NCI-H2227 treated with DMSO at 0.1 percent for 48 hours (cell line): ENCODE measurements at places on chromosomes 11 and 22.

- DNase-seq: no peak
Observed at GRCh38 chr22:23212061-23213021, 32.0 kb downstream of the BCR start.

DNA sequence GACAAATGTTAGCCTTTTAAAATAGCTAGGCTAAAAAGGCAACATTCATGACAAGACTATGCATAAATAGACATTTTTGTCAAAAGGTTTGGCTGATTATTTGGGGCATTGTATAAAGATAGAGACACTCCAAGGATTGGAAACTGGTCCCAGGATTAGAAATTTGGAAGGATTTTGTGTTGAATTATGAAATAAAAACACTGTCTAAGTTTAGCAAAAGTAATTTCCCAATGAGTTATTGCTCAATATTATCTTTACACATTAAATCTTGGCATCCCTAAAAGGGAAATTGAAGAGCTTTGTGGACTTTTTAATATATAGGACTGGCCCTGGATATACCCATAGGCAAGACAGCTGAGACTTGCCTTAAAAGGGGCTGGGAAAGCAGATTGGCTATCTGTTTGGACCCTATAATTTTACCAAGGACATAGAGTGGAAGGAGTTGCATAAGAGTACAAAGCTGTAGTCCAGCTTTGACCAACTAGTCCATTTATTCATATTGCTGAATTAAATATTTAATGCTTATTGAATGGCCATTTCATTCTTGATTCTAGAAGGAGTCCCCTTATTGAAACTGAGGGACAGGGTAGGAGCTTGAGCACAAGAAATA is 382.7 kb downstream of the METTL15 start:
- DNase-seq: no peak

DNA sequence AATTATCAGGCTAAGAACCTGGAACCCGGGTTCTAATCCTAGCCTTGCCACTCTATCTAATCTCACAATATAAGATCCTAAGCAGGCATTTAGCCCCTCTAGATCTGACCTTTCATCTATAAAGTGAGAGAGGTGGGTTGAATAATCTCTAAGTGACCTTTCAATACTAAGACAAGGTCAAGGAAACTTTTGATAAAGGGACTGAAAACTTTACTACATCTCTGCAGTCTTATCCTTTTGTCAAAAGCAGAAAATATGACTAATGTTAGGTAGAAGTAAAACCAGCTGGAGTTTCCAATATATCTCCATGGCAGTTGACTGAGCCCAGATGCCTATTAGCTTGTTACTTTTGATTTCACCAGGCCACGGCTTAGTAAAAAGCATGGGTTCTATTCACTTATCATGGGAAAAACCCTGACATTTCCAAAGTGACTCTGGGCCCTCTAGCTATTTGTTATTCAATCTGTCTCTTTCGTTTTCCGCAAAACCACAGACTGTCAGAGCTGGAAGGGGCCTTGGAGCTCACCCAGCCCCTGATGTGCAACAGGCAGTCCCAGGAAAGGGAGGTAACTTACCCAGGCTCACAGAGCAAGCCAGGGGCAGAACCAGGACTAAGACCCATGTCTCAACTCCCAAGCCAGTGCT is 75.8 kb downstream of the RAB30 start:
- DNase-seq: no peak

DNA sequence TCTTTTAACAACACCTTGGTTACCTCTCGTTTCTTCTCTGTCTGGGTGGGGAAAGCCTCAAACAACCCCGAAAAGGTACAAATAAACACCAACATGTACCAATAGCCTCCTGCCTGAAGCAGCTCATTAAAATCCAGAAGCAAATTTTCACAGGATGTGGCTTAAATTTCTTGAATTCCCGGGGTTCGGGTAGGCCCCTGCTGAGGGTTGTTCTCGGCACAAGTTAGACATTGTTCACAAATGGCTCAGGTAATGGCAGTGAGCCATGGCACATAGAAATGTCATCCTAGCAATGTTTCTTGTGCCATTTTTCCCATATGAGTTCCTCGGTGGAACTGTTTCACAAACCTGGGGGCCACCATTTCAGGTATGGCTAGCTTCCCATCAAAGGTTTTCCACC is 19.7 kb upstream of the GLYATL1 start:
- no peak for DNase-seq

GRCh38 chr11:113256431-113257202 is 57.8 kb upstream of the TTC12 start:
- no peak for DNase-seq

GRCh38 chr11:2914455-2915195 is 14.6 kb downstream of the PHLDA2 start:
- DNase-seq: no peak

DNA sequence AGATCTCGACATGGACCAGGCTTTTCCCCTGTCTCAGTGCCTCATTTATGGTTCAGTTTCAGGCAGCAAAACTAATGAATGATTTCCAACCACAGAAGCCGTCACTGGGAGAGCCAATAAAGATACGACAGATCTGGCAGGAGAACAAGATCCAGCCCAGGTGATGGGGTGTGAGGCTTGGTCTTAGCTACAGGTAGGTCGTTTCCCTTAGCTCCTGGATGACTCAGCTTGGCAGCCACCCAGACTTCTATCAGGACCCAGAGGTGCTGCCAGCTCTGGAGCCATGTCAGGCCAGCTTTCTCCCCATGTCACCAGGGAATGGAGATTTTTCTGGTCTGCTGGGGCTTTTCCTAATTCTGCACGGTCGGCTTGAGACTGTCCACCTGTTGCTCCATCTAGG is 36.3 kb upstream of the APOBEC3A start:
- DNase-seq: no peak

- no peak for DNase-seq
Observed at GRCh38 chr11:31821766-31822165, 10.6 kb upstream of the PAX6 start.

DNA sequence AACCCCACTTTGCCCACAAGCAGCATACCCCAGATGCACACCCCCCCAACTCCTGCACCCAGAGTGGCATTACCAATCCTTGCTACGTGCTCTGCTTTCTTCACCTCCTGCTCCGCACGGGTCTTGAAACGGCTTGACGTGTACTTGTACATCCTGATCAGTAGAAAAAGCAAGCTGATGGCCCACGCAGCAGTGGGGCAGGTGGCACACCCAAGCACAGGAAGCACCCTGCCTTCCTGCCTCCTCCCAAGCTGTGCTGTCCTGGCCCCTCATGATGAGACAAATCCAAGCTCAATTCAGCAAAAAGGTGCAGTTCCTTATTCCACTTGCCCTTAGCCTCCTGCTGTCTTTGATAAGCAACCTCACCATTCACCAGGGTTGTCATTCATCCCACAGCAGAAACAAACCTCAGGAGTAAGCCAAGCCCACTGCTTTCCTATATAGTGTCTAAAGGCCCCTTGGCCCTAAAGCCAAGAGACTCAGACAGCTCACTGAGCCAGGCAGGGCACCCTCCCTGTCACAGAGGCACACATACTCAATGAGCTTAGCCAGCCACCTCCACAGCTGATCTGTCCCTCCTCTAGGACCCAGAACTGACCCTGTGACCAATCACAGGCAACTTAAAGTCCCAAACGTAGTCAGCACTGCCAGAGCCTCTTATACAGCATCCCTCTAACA is 27.8 kb downstream of the MORC2 start:
- no peak for DNase-seq

DNA sequence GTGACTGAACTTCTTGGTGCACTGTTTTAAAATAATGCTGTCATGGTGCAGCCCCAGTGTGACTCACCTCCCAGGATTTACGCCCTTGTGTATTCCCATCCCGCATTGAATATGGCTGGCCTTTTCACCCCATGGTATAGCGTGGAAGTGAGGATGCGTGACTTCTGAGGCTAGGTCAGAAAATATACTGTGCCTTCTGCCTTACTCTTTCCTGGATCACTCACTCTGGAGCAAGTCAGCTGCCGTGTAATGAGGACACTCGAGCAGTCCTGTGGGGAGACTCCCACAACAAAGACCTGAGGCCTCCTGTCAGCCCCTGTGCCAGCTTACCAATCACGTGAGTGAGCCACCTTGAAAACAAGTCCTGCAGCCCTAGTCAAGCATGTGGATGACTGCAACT is 471.9 kb upstream of the KIRREL3 start:
- DNase-seq: no peak

DNA sequence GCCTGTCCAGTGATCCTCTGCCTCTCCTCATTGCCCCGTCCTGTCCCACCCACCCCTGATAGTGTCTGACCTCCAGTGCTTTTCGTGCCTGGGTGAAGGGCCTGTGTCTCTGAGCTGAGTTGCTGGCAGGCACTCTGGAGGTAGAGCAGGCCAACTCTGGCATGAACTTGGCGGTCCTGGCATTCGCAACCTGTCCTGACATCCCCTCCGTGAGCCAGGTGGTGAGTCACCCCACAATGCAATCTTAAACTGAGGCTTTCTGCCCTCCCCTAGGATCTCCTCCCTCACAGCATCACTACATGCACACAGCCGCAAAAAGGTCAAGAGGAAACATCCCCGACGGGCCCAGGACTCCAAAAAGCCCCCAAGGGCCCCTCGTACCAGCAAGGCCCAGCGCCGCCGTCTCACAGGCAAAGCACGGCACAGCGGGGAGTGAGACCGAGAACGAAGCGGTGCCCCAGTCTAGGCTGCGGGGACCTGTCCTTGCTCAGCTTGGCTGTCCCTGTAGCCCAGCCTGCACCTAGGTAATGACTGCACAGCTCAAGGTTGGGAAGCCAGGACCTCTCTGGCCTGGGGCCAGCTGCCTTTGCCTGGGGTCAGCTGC is 4.9 kb downstream of the NOL12 start:
- DNase-seq: no peak

- DNase-seq: no peak
Observed at GRCh38 chr11:120221115-120221752, 10.4 kb downstream of the OAF start.

GRCh38 chr11:66083767-66084166 is 13.7 kb downstream of the PACS1 start:
- no peak for DNase-seq

- no peak for DNase-seq
Observed at GRCh38 chr11:17513853-17514252, 30.4 kb downstream of the USH1C start.

DNA sequence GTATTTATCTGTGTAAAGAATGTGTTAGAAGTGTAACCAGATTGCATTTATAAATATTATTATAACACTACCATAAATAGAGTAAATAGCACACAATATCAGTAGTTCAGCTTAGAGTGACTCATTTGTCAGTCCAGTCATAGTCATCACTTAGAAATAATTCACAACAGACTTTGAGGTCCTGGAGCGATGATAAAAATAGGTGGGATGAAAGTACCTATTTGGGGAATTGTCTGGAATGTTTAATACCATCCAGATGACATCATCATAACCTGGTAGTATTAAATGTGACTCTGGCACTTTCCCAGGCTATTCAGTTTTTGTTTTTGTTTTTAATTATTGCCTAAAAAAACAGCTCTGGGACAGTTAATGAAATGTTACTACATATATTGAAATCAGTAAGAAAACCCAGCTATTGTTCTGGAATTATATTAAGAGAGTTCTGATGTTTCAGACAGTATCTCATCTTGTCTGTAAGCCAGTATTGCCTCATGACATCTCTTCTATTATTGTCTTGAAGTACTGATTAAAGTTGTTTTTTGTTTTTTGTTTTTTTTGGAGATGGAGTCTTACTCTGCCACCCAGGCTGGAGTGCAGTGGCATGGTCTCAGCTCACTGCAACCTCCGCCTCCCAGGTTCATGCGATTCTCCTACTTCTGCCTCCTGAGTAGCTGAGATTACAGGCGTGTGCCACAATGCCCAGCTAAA is 74.8 kb downstream of the SIK2 start:
- no peak for DNase-seq

DNA sequence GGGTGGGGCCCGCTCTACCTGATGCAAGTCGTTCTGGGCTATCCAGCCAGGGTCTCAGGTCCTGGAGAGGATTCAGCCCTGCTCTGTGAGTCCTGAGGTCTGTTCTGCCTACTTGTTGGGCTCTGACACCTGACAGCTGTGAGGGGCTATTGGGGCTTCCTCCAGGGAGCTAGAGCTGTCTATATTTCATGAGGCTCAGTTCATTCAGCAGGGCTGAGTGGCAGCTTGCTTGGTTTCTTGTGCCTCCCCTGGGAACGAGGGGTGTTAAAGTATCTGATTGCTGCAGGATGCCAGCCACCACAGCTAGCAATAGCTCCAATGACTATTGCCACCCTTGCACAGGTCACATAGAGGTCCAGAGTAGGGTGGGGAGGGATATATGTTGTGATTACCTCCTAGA is 26.7 kb downstream of the INSC start:
- DNase-seq: no peak

GRCh38 chr11:7613394-7613720 is 59.9 kb downstream of the CYB5R2 start:
- DNase-seq: no peak

DNA sequence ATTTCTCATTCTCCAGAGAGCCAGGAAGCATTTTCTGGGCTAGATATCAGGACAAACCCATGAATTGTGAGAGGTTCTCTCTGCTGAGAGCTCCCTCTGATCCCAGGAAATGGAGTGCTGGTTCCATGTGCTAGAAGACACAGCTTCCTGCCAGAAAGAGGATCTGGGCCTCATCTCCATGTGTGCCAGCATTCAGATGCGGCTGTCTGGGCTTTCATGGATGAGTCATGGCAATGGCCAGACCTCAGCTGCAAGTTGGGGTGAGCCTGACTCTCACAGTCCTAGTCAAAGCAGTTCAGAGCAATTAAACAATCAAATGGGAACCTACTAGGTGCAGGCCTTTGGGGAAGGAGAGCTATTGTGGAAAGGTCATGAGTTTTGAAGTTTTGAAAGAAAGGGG is 82.3 kb upstream of the EED start:
- DNase-seq: no peak

DNA sequence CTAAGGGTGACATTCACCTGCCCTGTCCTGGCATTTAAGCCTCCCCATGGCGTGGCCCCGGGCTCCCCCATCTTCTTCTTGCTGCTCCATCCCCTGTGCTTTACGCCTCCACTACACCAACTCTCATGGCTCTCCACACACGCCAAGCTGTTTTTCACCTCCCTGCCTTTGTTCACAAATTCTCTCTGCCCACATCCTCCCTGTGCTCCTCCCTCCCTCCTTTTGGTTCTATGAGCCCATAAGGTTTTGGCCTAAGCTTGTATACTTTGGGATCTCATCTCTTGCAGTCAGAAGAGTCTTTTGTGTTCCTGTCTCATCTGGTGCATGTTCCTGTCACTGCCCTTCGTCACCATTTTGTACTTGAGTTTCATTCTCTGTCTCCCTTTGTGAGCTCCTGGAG is 4.6 kb upstream of the DNAL4 start:
- no peak for DNase-seq

- no peak for DNase-seq
Observed at GRCh38 chr11:2519517-2519861, 74.7 kb downstream of the KCNQ1 start.

DNA sequence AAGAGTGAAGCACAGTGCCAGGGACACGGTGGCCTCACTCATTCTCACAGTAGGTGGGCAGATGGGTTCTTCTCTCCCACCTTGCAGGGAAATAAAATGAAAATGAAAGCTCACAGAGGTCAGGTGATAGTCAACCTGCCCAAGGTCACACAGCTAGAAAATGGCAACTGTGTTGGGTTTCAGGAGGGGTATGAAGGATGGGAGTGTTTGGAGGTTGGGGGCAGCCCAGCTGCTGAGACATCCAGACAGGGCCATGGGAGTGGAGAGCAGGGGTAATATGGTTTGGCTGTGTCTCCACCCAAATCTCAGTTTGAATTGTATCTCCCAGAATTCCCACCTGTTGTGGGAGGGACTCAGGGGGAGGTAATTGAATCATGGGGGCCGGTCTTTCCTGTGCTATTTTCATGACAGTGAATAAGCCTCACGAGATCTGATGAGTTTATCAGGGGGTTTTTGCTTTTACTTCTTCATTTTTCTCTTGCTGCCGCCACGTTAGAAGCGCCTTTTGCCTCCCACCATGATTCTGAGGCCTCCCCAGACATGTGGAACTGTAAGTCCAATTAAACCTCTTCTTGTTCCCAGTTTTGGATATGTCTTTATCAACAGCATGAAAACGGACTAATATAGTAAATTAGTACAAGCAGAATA is 247.0 kb downstream of the TENM4 start:
- DNase-seq: no peak
